RCC 7860 (cell line): ENCODE measurements at places on chromosomes 6 and 20.
A peak's percentile ranks its signal among the peaks of the same experiment; 100 is the strongest.

DNA sequence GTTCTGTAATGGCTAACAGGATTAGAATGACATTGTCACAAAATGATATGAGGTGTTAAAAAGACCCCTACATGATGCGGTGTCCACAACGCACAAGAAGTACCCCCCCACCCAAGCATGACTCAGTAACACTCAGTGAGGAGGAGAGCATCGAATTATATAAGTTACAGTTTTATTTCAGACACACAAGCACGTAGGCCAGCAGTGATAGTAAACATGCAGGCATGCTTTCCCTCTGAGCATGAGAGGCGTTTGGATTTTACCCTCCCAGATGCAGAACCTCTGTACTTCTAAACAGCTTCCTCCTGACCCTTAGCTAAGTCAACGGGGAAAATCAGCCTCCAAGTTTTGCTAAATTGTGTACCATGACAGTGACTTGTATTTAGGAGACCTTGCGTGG, 23.9 kb downstream of the GNAS start:
- no peak for DNase-seq

GRCh38 chr6:108716801-108717791, 131.1 kb upstream of the ARMC2 start:
- DNase-seq, result no peak

DNA sequence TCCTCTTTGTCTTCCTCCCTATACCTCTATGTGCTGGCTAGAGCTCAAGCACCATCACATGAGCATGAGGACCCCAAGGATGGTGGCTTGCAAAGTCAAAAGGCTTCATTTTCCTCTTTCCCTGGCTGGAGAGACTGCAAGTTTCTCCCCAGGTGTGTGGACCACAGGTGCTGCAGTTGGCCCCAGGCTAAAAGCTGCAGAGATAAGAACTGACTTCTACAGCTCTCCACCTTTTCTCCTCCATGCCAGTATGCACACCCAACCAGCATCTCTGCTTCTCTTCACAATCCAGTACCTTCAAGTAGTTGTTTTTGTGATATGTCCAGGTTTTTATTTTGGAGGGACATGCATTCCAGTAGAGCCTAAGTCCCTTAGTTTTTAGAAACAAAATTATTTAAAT, 29.1 kb downstream of the PRKN start:
- no peak for DNase-seq

DNA sequence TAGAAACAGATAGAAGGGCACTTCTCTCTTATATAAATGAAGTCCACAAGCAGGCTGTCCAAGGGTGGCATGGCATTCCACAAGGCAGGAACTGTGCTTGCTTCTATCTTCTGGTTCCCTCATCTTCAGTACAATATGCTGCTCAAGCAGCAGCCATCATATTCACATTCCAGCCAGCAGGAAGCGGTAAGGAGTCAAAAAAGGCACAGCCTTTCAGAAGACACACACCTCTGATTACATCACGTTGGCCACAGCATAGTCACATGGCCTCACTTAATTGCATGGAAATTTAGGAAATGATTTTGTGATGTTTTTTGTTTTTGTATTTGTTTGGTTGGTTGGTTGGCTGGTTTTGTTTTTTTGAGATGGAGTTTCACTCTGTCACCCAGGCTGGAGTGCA, 19.0 kb downstream of the REM1 start:
- peak; percentile 35 for DNase-seq

- DNase-seq, result no peak
These were observed 133.2 kb upstream of the RPS6KA2 start for GRCh38 chr6:166760288-166760687.

DNA sequence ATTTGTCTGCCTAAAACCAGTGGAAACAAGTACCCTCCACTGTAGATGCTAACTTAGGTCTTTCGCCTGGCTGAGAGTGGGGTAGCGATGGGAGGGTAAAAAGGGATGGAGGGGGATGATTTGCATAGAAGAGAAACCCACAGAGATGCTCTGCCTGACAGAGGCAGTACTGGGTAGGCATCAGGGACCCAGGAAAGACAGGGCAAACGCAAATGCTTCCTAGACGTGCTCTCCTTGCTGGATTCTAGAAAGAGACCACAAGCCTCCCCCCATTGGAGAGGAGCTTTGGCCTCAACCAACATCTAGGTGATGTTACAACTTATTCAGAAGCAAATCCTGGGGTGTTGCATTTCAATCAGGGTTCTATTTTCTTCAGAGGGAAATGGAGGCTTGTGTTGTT, 3.2 kb downstream of the OLIG3 start:
- DNase-seq, result no peak

- peak; percentile 21 for DNase-seq
These were observed 22.0 kb downstream of the PTPN1 start for GRCh38 chr20:50532221-50532620.

GRCh38 chr20:35773154-35773751, 1.4 kb downstream of the PHF20 start:
- DNase-seq, result no peak

DNA sequence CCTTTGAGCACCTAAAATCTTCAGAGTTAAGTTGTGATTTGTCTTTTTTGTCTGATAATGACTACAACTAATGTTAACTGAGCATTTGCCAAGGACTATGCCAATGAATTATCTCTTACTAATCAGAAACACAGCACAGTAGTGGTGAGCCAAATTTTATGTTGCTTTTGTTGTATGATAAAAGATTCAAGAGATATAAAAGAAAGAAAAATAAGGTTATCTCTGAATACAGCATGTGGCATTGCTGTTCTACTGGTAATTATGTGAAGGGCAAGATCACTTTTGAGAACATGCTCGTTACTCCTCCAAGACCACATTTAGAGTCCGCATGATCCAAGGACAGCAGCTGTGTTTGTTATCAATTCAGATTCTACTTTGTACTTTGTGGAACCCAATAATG, 133.4 kb upstream of the MYLIP start:
- DNase-seq, result no peak

GRCh38 chr20:63132715-63133471, 83.0 kb downstream of the YTHDF1 start:
- no peak for DNase-seq

- no peak for DNase-seq
These were observed 338.2 kb upstream of the PREP start for GRCh38 chr6:105740946-105741645.

GRCh38 chr6:110720066-110720465, 95.2 kb downstream of the CDK19 start:
- no peak for DNase-seq

DNA sequence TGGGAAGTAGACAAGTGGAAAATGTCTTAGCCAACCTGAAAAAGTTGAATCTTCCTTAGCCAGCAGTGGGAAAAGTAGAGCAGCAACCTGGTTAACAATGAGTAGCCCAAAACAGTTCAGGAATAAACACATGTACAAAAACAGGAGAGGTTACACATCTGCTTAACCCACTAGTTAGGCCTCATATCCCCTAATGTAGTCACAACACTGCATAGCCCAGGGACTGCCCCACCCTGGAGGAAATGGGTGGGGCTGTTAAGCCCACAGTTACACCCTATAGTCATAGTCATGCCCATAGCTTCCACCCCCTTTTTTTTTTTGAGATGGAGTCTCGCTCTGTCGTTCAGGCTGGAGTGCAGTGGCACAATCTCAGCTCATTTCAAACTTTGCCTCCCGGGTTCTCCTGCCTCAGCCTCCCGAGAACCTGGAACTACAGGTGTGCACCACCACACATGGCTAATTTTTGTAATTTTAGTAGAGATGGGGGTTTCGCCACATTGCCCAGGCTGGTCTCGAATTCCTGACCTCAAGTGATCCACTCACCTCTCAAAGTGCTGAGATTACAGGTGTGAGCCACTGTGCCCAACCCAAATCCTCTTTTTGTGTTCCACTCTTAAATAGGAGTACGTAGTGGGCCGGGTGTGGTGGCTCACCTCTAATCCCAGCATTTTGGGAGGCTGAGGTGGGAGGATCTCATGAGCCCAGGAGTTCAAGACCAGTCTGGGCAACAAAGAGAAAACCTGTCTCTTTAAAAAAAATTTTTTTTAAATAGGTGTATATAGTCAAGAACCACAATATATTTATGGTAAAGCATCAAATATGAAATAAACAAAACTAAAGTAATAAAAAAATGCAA, 24.5 kb downstream of the ILRUN start:
- no peak for DNase-seq

DNA sequence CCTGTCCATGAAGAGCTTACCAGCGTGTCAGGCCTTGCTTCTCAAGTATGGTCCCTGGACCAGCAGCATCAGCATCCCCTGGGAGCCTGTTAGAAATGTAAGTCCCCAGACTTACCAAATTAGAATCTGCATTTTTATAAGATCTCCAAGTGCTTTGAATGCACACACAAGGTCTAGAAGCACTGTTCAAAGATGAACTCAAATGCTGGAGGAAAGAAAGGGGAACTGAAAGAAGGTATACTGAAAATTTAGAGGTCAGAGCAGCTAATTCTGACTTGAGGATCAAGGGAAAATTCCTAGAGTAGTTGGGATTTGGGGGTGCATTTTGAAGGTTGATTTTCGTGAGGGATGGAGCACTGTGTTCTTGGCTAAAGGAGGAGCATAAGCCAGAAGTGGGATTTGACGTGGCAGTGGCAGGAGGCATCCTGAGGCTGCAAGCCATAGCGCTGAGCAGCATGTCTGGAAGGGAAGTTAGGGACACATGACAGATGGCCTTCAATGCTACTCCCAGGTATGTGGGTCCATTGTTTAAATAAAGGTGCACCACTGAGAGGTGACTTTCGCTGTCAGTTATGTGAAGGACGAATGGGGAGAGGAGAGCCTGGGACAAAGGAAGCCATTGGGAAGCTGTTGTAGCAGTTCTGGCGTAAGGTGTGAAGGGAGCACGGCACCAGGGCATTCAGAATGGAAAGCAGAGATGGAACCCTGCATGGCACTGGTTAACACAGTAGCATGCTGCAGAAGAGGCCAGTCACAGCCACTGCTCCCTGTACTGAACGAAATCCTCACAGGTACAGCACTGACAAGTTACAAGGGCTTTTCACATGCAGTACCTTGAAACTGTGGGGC, 36.2 kb downstream of the ARMC2 start:
- no peak for DNase-seq

DNA sequence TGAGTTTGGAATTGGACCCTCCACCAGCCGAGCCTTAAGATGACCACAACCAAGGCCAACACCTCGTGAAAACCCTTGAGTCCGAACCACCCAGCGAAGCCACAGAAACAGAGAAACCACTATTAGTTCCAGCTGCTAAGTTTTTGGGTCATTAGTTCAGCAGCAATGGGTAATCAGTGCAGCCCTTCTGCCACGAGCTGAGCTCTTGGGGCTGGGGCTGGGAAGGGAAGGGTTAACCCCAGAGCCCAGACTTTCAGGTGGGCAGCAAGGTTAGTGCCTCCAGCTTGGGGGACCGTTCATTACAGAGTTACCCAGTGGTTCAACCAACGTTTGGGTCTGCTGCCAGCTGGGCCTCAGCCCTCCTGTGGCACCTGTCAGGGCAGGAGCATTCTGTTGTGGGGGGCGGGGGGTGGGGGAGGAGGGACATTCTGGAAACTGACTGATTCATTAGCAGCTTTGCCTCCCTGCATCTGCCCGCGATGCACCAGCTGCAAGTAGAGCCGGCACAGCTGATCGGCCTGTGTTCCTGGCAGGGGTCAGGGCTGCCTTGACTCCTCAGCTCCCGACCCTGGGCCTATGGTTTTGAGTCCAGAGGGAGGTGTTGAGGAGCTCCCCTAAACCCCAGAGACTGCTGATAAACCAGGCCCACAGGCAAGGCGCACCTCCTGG, 52.7 kb downstream of the TGM2 start:
- no peak for DNase-seq

GRCh38 chr20:6626805-6627204, 140.7 kb upstream of the BMP2 start:
- no peak for DNase-seq

GRCh38 chr6:169954977-169955376, 203.6 kb downstream of the ERMARD start:
- no peak for DNase-seq

GRCh38 chr20:24340933-24341332, 128.5 kb upstream of the SYNDIG1 start:
- no peak for DNase-seq

DNA sequence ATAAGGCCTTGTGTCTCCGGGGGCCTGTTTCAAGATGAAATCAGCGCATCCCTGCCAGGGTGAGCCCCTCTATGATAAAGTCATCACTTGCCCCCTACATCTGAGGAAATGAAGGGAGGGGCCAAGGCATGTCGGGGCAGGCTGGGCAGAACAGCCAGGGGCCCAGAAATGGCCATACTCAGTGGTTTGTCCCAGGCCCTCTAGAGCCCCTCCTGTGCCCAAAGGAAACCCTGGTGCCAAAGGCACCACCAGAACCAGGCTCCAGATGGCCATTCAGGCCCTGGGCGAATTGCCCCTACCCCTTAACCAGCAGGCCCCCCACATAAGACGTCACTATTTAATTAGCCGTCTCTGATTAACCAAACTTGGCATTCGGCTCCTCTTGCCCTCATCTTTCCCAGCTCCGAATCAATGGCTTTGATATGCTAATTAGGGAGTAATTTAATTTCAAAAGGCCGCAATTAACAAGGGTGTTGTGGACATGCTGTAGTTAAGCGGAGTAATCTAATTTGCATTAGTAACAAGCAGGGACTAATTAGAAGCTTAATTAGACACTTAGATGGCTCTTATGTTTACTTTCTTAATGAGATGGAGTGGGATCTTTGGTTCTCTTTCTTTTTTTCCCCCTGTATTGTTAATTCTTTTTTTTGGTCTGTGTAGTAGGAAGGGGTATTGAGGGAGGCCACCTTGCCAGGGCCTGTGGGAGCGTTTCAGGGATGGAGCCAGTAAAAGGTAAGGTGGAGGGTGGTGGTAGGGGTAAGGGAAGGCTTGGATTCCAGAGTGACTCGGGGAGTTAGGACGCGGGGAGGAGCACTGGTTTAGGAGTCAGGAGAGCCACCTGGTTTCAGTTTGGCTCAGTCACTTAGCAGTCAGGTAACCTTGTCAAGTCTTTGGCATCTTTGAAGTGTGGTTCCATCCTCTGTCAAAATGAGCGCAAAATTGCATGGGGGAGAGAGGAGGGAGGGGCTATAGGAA, 9.4 kb downstream of the FOXP4 start:
- no peak for DNase-seq

DNA sequence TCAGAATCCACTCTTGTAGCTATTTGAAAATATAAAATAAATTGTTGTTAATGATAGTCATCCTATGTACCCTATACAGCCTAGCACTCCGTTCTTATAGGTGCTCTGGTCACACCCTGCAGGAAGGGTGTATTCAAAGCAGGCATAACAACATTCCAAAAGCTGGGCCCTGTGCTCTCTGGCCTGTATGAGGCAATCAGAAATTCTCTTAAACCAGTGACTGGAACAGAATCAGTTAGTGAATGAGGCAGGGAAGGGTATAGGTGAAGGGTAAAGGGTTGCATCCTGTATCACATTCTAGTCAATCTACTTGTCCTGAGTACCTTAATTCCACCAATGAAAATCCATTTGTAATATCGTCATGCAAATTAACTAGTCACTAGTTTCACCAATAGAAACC, 154.5 kb upstream of the ZNF217 start:
- DNase-seq, result peak; percentile 83
